AG09319 (cell line): ENCODE measurements at places on chromosomes 1 and 21.
A peak's percentile ranks its signal among the peaks of the same experiment; 100 is the strongest.

DNA sequence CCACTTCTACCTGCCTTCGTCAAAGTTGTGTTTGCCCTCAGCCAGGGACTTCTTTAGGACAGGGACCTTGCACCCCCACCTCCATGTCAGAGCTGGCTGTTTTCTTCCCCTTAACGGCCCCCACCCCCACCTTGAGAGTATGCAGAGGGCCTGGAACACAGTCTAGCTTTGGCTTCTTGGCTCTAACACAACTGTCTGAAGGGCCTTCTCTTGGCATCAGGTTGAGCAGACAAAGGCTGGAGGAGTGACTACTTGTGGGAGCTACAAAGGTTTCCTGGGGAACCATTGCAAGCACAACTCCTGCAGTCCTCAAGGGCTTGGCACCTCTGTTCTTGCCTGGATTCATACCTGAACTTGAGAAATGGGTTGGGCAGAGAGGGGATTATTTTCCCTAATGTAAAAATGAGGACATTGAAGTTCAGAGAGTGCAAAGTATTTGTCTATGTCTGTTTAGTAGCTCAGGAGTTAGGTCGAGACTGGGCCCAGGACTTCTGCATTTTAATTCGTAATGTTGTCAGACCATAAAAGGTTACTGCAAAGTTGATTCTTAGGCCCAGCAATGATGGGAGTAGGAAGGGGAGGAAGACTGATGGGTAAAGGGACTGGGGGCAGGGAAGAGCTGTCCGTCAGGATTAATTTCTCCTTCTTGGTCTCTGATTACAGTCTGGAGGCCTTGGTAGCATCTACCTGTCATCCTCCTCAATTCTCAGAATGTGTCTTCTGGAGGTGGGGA lies 2.6 kb downstream of the CYP4B1 start:
- no peak for DNase-seq

- no peak for DNase-seq
These were observed 39.0 kb upstream of the NADK start for GRCh38 chr1:1817221-1817620.

DNA sequence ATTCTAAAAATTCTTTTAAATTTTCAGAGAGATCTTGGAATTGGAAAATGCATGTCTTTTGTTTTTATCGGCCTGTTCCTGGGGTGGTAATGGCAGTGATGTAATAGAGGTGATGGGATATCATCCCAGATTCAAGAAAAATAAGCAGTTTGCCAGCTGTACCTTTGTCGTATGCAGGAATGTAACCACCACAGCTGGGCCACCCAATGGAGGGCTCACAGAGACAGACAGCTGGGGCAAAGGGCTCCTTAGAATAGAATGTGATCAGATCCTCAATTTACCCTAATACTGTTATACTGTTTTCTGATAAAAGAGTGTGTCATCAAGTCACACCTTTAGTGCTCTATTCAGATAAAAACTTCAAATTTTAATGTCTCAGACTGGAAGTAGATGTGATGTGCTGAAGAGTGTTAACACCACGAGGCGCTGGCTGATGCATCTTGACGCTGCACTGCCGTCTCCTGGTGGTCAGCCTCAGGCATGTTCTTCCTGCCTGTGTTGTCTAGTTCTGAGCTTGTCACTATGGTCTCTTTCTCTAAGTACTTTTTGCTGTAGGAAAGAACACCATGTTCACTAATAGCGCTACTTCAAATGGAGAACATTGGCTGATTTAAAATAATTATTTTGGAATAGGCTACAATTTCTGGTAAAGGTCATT lies 78.8 kb downstream of the C1orf21 start:
- DNase-seq: no peak

GRCh38 chr1:231959225-231959884 lies 332.8 kb downstream of the DISC1 start:
- DNase-seq: peak; percentile 5

DNA sequence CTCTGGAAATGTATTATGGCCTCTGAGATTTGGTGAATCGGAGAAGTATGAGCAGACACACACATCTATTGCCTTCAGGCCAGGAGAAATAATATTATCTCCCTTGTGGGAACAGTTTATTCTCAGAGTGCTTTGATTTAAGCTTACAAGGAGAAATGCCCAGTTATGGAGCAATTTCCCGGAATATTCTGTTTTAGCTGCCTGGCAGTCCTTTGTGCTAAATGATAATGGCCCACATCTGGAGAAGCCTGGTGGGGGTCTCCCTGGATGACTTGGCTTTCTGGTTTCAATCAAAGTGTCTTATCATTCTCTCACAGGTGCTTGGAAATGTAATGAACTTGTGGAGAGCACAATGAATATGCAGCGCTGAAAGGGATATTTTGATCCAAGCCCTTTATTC lies 389.6 kb upstream of the USP24 start:
- DNase-seq: no peak

GRCh38 chr1:179955287-179955680 lies 674 bp downstream of the CEP350 start:
- no peak for DNase-seq

GRCh38 chr1:231786126-231786525 lies 159.5 kb downstream of the DISC1 start:
- DNase-seq: no peak
